NCI-H2081 treated with DMSO at 0.1 percent for 48 hours (cell line): ENCODE measurements at places on chromosomes 2 and 18.

- no peak for DNase-seq
Observed at GRCh38 chr2:65710356-65710755, 278.0 kb upstream of the SPRED2 start.

DNA sequence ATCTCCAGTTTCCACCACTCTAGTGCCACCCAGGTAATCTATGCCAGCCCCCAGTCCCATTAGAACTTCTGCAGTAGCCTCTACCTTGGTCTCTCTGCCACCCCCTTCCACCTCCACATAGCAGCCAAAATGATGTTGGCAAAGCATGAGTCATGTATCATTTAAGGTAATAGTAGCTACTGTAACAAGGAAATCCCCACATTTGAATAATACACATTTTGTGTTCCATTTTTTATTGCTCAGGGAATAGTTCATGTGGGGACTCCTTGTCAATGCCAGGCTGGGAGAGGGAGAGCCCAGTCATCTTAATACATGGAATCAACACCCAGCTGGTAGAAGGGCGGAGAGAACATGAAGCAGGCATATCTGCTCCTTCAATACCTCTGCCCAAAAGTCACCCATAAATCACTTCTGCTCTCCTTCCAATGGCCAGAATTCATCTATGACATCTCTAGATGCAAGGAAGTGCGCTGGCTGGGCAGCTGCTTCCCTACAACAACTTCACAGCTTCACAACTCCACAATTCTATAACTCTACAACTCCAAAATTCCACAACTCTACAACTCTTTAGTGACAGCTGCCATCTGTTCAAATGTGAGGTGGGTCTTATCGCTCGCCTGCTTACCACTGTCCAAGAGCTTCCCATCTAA, 70.6 kb upstream of the GLS start:
- DNase-seq: no peak

- DNase-seq: no peak
Observed at GRCh38 chr18:73939391-73939790, 208.2 kb downstream of the FBXO15 start.

GRCh38 chr2:168348076-168348475, 100.7 kb upstream of the STK39 start:
- no peak for DNase-seq

DNA sequence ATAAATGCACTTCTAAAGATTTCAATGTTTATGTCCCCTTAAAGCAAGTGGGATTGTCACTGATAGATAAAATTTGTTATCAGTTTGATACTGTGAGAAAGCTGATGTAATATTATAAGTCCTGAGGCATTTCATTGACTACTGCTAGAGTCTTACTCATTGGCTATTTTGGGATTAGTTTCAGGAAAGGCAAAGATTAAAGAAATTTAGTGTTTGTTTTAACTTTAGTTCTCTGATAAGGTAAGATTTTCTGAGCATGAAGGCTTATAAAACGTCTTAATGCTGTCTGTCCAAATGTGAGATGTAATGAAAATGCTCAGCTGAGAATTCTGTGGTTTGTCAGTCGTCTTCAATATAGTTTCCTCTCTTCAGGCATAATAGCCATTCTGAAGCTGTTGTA, 886.4 kb upstream of the CDH2 start:
- DNase-seq: no peak

DNA sequence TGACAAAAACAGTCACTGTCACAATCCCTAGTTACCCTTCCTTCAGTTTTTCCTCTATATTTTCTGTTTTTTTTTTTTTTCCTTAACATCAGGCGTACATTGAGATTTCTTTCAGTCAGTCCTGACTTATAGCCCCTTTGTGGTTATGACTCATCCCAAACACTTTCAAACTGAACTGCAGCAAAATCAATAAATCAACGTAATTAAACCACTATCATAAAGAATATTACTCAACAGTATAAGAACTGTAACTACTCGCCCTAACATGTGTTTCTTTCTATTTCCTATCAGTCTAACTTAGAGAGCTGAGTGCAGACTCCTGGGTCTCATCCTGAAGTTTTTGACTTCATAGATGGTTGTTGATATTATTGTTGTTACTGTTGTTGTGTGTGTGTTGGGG, 523.5 kb downstream of the LRRTM4 start:
- DNase-seq: no peak

- DNase-seq: no peak
Observed at GRCh38 chr2:54067851-54068375, 47.5 kb upstream of the ACYP2 start.

DNA sequence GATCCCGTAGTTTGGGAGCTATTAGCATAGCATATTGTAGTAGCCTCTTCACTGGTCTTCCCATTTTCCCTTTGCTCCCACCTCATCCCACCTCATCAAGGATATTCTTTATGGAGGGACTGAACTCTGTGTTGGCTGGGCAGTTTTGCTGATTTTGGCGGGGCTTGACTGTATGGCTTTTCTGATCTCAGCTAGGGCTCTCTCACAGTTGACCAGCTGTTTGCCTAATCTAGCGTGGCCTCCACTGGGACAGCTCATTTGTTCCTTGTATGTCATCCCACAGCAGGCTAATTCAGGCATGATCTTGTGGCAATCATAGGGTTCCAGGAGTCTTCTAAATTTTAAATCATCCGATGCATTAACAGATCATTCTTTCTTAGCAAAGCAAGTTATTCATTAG, 30.2 kb upstream of the MTX2 start:
- no peak for DNase-seq

- no peak for DNase-seq
Observed at GRCh38 chr2:86608832-86609410, 14.7 kb downstream of the RNF103 start.

- DNase-seq: no peak
Observed at GRCh38 chr2:229733611-229734245, 19.4 kb upstream of the DNER start.

DNA sequence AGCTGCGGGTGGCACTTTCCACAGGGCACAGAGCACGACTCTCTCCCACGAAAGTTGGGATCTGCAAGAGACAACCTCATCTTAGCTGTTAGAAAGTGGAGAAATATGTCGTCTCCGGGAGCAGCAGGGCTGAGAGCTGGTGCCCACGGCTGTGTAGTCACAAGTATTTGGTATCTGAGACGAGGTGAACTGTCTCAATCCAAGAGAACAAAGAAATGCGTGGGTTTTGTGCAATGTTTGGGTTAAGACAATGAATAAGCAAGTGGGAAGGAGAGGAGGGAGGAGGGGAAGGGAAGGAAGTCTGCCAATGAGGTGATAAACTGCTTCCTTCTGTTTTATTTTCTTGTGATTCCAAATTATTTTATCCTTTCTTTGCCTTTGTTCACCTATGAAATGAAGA, 18.0 kb downstream of the DYTN start:
- no peak for DNase-seq

DNA sequence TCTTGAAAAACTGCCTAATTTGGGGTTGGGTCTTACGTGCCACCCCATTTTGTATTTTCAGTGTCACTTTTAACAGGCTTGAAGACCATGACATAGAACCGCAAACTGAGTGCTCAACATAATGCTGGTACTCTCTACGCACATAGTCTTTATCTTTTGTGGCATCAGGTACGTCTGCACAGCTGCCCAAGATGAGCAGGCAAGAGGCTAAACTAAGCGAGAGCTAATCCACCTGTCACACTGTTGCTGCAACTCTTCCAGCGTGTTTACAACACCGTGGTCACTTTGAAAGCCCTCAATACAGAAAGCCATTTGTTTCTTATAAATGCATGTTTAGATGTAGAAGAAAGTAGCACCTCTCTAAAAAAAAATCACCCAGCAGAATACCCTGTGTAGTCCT, 270.0 kb upstream of the TCF4 start:
- no peak for DNase-seq

GRCh38 chr2:21787941-21788340, 664.2 kb downstream of the TDRD15 start:
- DNase-seq: no peak

GRCh38 chr18:3441290-3441689, 8.7 kb upstream of the TGIF1 start:
- no peak for DNase-seq

DNA sequence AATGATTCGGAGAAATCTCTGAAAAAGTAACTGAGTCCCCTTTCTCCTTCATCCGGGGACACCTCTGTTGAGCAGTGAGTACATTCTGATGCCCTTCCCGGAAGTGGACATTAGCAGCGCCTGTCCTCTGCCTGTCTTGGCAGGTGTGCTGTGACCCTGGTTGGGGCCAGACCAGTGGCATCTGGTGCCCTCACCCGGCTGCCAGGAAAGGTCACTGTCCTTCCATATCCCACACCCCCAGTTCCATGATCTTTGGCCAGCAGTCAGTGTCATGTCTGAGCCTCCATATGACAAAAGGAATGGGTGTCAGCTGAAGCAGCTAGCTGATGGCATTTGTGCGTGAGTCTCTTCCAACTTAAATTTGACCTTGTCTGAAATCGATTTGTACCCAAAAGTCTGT, 128.1 kb downstream of the NCK2 start:
- DNase-seq: no peak

DNA sequence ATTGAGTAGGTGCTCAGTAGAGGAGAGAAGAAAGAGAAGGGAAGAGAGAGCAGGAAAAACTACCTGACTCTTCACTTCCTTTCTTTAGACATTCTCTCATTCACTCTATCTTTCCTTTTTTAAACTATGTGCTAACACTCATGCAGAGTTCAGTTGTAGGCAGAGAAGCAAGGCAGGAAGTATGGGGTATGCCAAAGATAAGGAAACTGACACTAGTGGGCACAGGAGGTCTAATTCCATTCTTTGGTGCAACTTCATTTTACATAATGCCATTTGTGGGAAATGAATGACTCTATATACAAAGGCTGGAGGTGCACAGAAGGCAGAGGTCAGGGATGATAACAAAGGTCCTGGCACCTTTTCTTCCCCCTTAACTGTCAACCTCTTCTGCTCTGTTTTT, 35.1 kb upstream of the ACVR1 start:
- no peak for DNase-seq

GRCh38 chr18:63444580-63444979, 22.3 kb upstream of the VPS4B start:
- no peak for DNase-seq

DNA sequence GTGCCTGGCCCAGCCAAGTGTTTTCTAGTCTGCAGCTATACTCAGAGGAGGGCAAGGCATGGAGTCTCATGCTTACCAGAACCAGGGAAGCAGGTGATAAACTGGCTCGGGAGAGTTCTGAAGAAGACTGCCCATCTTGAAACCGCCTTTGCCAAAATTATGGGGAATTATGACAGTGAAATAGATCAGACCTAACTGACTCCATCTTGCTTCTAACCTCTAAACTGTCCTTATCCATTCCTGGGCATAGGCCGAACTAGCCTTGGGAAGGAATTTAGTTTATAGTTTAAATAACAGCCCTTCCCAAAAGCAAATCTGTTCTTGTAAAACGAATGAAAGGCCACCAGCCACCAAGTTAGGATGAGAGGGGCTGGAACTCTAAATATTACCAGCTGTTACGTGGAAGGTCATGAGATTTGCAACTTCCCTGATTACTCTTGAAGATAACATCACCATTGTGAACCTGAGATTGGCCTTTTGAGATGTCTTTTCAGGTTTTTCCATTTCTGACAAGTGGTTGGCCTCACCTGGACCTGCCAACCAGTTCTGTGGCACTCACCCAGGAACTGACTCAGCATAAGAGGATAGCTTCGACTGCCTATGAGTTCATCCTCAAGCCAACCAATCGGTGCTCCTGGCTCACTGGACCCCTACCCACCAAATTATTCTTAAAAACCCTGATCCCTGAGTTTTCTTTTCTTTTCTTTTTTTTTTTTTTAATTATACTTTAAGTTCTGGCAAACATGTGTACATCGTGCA, 23.4 kb downstream of the CHCHD5 start:
- DNase-seq: no peak

DNA sequence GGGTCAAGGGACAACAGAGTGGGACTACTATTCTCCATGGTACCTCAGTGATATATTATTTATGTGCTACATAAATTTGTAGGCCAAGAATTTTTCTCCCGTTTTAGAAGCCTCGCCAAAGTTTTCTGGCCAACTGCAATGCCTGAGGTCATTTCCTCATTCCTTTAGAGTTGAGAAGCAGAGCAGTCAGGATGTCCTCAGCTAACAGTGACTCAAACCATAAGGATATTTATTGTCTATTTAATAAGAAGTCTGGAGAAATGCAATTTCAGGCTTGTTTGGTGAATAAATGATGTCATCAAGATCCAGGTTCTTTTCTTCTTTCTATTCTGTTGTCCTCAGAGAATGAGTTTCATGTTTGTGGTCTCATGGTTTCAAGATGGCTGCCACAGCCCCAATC, 91.0 kb downstream of the ADCYAP1 start:
- DNase-seq: no peak

GRCh38 chr2:72092111-72092510, 55.6 kb downstream of the CYP26B1 start:
- no peak for DNase-seq

DNA sequence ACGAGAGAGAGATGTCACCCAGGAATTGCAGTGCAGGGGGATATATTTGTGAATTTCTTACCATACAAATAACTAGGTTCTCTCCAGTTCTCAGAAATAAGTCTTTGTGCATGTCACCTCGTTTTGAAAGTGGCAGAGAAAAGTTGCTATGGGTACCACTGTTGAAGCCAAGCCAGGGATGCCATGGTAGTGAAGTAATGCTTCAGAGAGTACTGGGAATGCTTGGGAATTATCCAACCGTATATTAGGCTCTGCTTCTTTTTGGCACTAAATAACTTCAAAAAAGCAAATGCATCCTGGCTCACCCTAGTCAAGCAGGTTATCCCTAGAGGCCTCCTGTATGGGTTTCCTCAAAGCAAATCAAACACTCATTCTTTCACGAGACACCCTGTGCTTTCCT, 50.7 kb upstream of the DDX18 start:
- no peak for DNase-seq

DNA sequence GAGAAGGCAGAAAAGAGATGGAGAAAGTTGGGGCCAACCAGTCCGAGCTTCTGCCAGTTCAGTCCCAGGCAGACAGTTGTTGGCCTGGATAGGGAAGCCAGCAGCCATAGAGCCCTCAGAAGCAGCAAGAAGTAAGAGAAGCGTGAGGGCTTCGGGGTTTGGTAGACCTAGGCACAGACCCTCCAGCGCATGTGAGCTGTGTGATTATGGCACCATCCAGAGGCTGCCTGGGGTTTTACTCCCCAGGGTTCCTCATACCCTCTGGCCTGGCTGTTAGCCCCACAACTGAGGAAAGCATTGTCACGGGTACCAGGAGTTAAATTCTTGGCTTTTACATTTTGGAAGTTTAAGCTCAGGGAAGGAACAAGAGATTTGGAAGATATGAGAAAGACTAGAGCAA, 93.7 kb upstream of the RAB6C start:
- DNase-seq: no peak

- DNase-seq: no peak
Observed at GRCh38 chr2:191569025-191569424, 108.9 kb upstream of the NABP1 start.

- no peak for DNase-seq
Observed at GRCh38 chr2:242098445-242099128, 229.1 kb downstream of the RTP5 start.

- DNase-seq: no peak
Observed at GRCh38 chr2:127528487-127528886, 2.2 kb upstream of the IWS1 start.

DNA sequence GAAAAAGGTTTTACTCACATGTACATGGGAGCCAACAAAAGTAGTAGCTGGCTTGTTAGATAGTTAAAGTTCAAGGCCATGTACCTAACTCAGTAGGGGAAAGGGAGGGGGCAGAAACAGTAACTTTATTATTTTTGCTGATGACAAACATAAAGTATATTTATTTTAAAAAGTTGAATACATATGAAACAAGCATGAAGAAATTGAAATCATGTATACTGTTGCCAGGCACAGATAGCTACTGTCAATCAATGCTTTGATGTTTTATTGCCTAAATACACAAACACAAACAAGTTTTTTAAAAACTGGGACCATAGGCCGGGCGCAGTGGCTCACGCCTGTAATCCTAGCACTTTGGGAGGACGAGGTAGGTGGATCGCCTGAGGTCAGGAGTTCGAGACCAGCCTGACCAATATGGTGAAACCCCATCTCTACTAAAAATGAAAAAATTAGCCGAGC, 7.6 kb upstream of the PSD4 start:
- no peak for DNase-seq
